CMK (cell line): ENCODE measurements at places on chromosomes 3 and 15.

GRCh38 chr15:68256675-68257450 lies 20.7 kb upstream of the FEM1B start:
- no peak for DNase-seq

DNA sequence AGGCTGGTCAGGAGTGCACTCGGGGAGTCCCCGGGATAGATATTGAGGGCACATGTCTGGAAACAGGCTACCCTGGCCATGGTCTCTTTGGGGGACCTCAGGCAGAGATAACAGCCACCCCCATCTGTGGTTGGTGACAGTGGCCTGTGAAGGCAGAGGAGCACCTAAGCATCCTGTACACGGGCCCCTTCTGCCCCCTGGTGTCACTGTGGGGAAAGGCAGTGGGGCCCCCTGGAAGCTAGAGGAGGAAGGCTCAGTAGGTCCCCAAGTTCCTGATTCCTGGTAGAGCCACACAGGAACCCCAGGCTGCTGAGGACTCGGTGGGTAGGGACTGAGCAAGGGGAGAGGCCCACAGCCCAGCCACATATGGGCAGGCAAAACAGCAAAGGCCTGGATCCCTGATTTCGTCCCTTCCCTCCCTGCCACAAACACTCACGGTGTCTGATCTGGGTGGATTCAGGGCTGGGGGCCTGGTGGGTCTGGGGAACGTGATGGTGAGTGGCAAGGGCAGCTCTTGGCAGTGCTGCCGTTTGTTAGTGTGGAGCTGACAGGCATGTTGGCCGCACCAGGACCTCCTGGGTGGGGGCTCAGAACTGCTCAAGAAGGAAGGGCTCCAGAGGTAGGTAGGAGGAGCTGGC lies 14.1 kb upstream of the CXCR6 start:
- peak; percentile 11 for DNase-seq

- DNase-seq: no peak
Observed at GRCh38 chr3:20556661-20557060, 370.7 kb upstream of the SGO1 start.

DNA sequence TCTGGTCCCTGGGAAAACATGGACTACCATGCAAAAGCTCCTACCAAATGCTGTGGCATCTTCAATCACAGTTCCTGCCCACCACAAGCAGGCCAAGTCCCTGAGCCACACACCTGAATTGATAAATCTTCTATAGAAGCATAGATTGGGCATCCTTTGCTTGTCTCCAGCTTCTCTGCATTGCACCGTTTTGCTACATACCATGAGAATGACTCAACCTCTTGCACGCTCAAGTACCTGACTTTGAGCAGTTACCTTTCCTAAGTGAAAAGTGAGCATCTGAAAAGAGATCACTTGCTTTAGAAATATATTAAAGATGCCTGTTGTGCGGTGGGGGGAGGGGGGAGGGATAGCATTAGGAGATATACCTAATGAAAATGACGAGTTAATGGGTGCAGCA lies 31.3 kb downstream of the GATM start:
- no peak for DNase-seq

DNA sequence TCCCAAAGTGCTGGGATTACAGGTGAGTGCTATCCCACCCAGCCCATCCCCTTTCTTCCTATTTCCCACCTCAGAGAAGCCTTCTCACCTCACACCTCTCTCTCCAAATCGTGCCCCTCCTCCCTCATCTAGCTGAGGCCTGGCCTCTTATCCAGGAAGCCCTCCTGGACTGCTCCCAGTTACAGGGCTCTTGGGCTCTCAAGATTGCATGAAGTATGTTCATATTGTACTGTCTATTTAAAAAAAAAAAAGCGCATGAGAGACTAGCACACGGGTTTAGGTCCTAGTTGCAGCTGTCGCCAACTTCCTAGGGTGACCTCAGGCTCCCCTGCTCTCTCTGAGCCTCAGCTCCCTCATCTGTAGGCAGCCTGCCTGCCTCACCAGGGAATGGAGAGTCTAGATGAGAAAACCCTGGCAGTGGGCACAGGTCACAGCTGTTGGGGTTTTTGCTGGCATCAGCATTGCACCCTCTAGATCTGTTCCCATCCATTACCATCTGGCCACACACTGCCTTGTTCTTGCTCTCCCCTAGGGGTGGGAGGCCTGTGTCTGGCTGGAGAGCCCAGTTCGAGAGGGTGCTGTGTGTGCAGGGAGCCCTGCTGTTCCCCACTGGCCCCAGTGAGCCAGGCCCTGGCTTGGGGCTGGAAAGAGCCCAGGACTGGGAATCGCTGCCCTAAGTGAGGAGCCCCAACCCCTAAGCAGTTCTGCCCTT lies 24.2 kb upstream of the C15orf39 start:
- DNase-seq: no peak

DNA sequence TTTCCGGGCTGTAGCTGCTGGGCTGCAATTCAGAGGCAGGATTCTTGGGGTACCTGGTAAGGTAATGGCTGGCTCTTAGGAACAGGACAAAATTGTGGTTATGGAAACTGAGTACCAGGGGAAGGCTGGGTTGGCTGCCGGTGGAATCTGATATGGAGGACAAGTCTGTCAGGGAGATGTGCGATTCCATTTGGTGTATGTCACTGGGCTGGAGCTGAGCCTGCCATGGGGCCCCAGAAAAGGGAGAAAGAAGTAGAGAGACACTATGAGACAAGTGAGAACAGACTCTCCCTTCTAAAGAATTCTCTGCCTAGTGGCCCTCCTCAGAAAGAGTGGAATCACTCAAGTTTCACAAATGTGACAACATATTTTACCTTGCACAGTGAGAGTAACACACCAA lies 368.2 kb upstream of the ROPN1 start:
- no peak for DNase-seq

- DNase-seq: no peak
Observed at GRCh38 chr3:173891272-173892100, 493.9 kb downstream of the NLGN1 start.

DNA sequence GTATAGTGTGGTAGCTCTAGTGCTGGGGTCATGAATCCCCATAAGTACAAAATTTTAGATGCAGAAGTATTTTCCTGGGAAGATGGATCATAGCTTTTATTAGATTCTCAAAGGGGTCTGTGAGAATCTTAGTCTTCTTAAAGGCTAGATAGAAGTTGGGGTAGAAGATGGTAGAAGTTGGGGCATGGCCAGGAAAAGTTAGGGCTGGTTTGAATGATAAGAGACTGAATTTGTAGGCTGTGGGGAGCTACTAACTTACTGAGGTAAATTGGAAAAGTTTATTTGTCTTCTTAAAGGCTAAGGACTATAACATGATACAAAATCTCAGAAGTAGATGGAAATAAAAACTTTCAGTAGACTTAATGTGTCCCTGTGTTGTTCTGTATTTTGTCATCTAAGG lies 1.6 kb upstream of the UBE2Q2 start:
- no peak for DNase-seq

DNA sequence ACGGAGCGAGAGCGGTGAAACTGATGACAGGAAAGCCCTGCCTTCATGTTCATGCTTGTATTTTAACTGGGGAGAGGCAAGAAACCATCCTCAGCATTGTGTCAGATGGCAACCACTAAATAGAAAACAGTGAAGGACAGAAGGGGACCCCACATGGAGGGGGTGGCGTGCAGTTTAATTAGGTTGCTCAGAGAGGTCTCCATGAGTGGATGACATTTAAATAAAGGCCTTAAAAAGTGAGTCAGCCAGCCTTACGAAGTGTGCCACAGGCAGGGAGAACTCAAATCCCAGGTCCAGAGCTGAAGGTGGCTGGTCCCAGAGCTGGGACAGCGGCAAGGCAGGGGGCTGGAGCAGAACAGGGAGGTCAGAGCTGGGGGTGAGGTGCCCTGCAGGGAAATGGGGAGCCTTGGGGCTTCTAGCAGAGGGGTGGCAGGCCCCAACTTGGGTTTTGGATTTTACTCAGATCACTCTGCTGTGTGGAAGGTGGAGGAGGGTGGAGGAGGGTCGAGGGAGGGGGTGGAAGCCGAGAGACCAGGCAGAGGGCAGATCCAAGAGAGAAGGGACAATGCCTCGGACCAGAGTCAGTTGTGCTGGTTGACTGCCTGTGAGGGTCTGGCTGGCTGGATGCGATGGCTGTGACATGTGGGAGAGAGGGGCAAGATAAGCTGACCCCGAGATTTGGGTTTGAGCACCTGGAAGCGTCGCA lies 73.7 kb downstream of the KLF13 start:
- no peak for DNase-seq

- DNase-seq: no peak
Observed at GRCh38 chr3:188122571-188123169, 31.3 kb upstream of the LPP start.

DNA sequence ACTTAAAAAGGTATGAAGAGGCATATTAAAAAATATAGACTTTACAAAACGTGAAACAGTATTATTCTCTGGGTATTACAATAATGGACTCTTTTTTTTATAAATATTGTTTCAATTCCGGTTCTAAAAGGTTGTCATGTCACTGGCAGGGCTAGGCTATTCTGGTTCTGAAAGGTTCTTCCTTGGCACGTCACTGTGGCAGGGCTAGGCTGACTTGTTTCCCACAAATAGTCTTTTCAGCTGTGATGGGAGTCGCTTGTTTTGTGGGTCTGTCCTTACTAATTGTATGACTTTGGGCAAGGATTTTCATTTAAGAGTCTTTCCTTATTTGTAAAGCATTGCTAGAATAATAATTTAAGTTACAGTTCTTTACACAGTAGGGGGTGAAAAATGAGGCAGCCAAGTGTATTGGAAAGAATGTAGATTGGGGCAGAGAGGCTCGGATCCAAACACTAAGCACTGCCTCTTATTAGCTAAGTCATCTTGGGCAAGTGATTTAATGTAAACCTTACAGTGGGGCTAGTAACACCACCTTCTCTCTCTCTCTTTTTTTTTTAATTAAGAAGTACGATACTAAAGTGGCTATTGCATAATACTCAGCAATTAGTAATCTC lies 12.4 kb upstream of the MELTF start:
- DNase-seq: no peak

DNA sequence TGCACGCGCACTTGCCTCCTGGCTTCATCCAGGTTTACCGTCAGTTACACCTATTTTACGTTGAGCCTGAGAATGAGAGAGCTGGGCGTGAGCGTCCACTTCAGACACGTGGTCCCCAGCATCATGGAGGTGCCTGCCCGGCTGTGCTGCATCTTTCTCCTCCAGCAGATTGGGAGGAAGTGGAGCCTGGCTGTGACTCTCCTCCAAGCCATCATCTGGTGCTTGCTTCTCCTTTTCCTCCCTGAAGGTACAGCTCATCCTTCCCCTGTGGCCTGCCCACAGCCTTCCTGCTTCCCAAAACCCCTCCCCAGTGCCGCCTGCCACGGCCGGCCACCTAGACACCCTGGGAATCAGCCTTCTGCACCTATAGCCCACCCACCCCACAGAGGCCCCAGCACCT lies 31.6 kb downstream of the SLC22A14 start:
- no peak for DNase-seq

GRCh38 chr3:195591220-195591619 lies 7.5 kb upstream of the APOD start:
- no peak for DNase-seq

- peak; percentile 14 for DNase-seq
Observed at GRCh38 chr15:95025924-95026728, 794.8 kb downstream of the MCTP2 start.

- DNase-seq: no peak
Observed at GRCh38 chr3:46454606-46455005, 10.1 kb downstream of the LTF start.

- DNase-seq: no peak
Observed at GRCh38 chr15:99424131-99424571, 141.6 kb upstream of the MEF2A start.

DNA sequence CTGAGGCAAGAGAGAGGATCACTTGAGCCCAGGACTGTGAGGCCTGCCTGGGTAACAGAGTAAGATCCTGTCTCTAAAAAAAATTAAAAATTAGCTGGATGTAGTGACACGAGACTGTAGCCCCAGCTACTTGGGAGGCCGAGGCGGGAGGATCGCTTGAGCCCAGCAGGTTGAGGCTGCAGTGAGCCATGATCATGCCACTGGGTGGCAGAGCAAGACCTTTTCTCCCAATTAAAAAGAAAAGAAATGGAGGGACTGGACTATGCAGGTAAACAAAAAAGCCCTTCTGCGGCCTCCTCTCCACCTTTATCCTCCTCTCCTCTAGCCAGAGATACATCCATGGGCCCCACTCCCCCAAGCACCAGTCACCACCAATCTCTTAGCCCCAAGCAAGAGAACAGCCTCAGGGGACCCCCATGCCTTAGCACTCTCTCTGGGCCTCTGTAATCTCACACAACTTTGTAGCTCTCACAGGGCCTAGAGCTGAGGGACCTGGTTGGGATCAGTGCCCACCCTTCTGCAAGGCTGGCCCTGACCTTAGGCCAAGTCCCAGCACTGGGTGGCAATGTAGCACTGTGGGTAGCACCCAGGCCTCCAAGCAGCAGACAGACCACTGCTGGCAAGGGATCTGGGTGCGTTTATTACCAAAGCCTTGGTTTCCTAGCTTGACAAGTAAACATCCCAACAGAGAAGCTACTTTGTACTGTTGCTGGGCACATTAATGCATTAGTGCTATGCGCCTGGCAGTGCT lies 43.4 kb downstream of the FAM174B start:
- no peak for DNase-seq

- DNase-seq: no peak
Observed at GRCh38 chr3:124048967-124049798, 57.3 kb upstream of the ROPN1 start.

DNA sequence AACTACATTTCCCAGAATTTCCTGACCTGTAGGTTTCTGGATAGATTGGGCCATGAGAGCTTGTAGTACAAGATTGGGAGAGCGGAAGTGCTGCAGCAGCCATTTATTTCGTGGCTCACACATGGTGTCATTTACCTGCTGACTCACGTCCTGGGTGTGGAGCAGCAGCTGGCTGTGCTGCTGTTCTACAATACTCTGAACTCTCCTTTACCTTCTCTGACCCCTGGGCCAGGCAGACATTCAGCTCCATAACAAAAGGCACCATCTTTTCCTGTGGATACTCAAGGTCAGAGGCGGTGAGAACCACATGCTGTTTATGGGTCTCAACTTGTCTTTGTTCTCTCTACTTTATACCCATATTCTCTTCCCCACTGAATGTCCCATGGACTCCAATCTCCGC lies 490.2 kb downstream of the IGSF11 start:
- DNase-seq: no peak

DNA sequence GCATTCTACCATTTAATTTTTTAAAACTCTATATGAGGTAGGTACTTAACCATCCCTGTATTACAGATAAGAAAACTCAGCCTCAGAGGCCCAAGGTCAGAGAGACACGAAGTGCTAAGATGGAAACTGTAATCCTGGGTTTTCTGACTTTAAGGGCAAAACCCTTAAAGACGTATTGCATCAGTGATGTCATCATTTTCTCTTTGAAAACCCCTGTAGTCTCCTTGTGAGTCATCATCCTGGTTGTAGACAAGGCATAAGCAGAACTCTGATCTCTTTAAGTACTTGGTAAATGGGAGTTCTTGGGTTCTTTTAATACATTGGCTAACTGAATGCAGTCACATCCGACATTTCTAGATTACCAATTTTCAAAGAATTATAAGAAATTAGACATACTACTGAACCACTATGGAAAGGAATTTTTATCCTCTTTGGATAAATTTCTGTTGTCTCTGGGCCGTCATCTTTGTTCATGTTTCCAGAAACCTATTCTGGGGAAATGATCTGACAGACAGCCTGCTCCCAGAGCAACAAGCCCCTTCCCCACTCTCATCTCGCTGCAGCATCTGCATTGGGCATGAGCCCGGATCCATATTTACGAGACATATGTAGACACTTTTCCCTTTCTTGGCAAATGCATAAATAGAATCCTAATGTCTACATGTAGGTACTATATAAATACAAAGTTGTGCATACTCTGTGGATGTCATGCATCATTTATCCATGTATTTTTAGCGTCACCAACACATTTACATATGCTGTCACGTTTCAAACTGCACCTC lies 48.7 kb upstream of the MDFIC2 start:
- no peak for DNase-seq

GRCh38 chr3:115162759-115163158 lies 15.7 kb upstream of the ZBTB20 start:
- no peak for DNase-seq
